Keratinocyte (primary cell): ENCODE measurements at places on chromosomes 6 and 20. TPM values are rescaled to one million over a fixed set of nuclear protein-coding genes. Genes with fewer than 3 reads are reported as not detected.

The SIRPB2 gene
- polyA plus RNA-seq = 1.1 to 2.1 TPM (median 1.6 TPM) in 3 replicates

The FAM209B gene
- 0.12 to 0.38 TPM (median 0.18 TPM) in 3 replicates for polyA plus RNA-seq

The RAB32 gene
- polyA plus RNA-seq = 59.1 to 73.0 TPM (median 70.1 TPM) in 3 replicates

The ASIP gene
- not detected in 3 replicates for polyA plus RNA-seq

The CD83 gene
- 2.2 to 3.8 TPM (median 3.4 TPM) in 3 replicates for polyA plus RNA-seq

The ERVFRD-1 gene
- not detected in 3 replicates for polyA plus RNA-seq

The ZNF391 gene
- polyA plus RNA-seq = 3.0 to 4.5 TPM (median 3.7 TPM) in 3 replicates

The OR2B6 gene
- not detected in 3 replicates for polyA plus RNA-seq

The NTSR1 gene
- polyA plus RNA-seq = 0.24 to 1.4 TPM (median 0.55 TPM) in 3 replicates

The LPA gene
- polyA plus RNA-seq = 0.03 TPM in 1 of 3 replicates, not detected in the others

The SEC23B gene
- 96.1 to 104 TPM (median 102 TPM) in 3 replicates for polyA plus RNA-seq

The ZKSCAN3 gene
- 2.2 to 3.1 TPM (median 2.9 TPM) in 3 replicates for polyA plus RNA-seq

The CEP250 gene
- 4.1 to 8.1 TPM (median 5.8 TPM) in 3 replicates for polyA plus RNA-seq

The CDSN gene
- 4.0 to 8.3 TPM (median 5.0 TPM) in 3 replicates for polyA plus RNA-seq

The SRMS gene
- 0.10 to 0.32 TPM (median 0.14 TPM) in 3 replicates for polyA plus RNA-seq

The ID4 gene
- 0.10 to 1.4 TPM (median 0.41 TPM) in 3 replicates for polyA plus RNA-seq

The SLC17A3 gene
- not detected in 3 replicates for polyA plus RNA-seq

The EEF1A2 gene
- polyA plus RNA-seq = 0.12 to 0.77 TPM (median 0.31 TPM) in 3 replicates

The LTB gene
- 0.09 TPM in 1 of 3 replicates, not detected in the others for polyA plus RNA-seq

The ANKRD6 gene
- 5.7 to 9.4 TPM (median 5.8 TPM) in 3 replicates for polyA plus RNA-seq

The CLPSL2 gene
- polyA plus RNA-seq = not detected in 3 replicates
